ENCODE measurements at places on chromosomes 5 and 9. TPM values are rescaled to one million over a fixed set of nuclear protein-coding genes. Genes with fewer than 3 reads are reported as not detected.

Gene FAT2
- total RNA-seq = 0.01 TPM

Gene TMEM174
- not detected for total RNA-seq

Gene CRB2
- total RNA-seq = 0.18 TPM

Gene TMEFF1
- total RNA-seq = 1.3 TPM

Gene DRD1
- total RNA-seq = 0.15 TPM

Gene CATSPER3
- total RNA-seq = 0.42 TPM

Gene IL13
- not detected for total RNA-seq

Gene SCGB3A2
- not detected for total RNA-seq

Gene GIN1
- total RNA-seq = 4.5 TPM

Gene NMUR2
- 0.13 TPM for total RNA-seq

Gene LCN6
- total RNA-seq = not detected

Gene PTPA
- total RNA-seq = 134 TPM

Gene HTR1A
- total RNA-seq = not detected

Gene CDO1
- not detected for total RNA-seq

Gene LCN12
- total RNA-seq = 1.3 TPM
